Stimulated activated CD4-positive, alpha-beta T cell treated with anti-CD3 and anti-CD28 coated beads, Interleukin-1b, Interleukin-23, amount 100 ng/mL, for 1 hour (primary cell): ENCODE measurements at places on chromosomes 13 and 19.
A peak's percentile ranks its signal among the peaks of the same experiment; 100 is the strongest.

DNA sequence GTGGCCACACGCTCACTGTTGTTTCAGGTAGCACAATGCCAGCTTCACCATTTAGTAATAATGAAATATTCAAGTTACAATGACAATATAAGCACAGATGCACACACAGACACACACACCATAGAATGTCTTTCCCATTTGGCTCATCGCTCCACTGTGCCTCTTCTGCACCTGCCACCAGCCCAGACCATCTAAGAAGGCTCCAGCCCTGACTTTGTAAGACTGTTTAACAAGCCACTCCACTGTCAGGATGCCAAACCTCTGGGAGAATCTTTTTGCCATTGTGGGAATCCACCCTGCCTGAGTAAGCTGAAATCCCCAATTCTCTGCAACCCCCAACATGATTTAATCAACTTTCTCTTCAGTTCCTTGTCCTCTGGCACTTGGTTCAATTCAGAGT is 60.6 kb downstream of the LHFPL6 start:
- DNase-seq = no peak

- no peak for DNase-seq
Measured at GRCh38 chr13:36395280-36395679, 37.0 kb upstream of the CCNA1 start.

DNA sequence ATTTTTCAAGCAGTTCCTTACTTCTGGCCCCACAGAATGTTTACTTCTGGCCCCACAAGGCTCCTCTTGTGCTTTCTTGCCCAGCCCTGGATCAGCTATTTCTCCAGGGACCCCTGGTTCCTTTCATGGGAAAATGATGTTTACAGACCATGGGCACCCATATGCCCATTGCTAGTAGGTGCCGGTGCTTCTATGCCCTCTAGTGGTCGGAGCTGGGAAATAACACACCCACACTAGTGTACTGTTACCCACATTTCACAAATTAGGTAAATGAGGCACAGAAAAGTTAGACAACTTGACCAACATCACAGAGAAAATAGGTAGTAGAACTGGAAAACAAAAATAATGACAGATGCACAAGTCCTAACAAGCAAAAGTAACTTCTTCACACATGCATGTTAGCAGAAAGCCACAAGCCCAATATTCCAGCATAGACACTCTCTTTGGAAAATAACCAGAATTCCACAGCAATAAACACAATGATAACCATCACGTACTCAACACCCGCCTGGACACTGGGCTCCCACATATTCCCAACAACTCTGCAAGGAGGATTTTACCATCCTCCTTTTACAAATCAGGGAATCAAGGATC is 1.3 kb upstream of the CEACAM6 start:
- peak; percentile 39 for DNase-seq

GRCh38 chr13:101624210-101624922 is 171.9 kb downstream of the ITGBL1 start:
- no peak for DNase-seq

- DNase-seq = no peak
Measured at GRCh38 chr19:32802840-32803239, 66.7 kb downstream of the SLC7A9 start.

DNA sequence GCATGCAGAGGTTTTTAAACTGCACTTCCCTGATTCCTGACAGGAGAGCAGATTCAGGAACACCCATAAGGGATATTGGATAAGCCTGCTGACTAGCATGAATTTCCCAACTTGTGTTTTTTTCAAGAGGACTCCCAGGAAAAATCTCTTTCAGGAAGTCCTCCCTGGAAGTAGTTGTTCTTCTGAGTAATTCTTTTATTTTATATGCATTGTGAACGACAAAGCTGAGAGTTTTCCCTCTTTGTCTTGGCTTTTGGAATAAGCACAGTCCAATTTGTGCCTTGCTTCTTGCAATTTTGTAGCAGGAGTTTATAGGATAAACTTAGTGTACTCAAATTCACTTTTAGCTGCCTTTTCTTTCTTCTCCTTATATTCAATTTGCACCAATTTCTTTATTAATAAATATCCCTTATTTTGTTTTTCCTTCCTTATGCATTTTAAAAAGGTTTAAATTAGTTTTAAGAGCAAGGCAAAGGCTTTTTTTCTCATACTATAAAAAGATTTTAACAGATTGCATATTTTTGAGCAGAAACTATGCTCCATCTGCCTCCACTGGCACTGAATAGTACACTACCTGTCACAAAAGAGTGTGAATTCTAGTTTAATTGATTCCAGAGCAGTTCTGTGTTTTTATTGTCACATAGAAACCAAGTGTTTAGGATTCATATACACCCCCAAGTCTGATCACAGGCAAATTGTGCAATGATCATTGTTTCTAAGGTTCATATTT is 543.3 kb upstream of the SPRY2 start:
- DNase-seq = no peak

GRCh38 chr19:31575846-31576335 is 226.7 kb upstream of the TSHZ3 start:
- DNase-seq = no peak

- no peak for DNase-seq
Measured at GRCh38 chr13:98519976-98520375, 56.9 kb downstream of the STK24 start.

GRCh38 chr19:48121909-48122371 is 11.3 kb upstream of the PLA2G4C start:
- no peak for DNase-seq

DNA sequence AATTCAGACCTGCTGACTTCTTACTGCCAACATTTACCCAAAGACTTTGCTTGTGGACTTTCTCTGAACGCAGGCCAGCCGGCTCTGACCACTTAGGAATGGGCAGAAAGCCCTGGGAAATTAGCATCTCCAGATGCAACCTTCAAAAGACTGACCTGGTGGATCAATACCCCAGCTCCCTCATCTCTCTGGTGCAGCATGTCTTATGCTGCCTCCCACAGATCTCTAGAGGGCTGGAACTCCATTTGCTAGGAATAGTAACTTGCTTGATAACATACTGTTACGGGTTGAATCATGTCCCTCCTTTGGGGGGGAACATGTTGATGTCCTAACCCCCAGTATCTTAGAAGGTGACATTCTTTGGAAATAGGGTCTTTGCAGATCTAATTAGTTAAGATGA is 12.9 kb upstream of the SLC25A41 start:
- DNase-seq = no peak

DNA sequence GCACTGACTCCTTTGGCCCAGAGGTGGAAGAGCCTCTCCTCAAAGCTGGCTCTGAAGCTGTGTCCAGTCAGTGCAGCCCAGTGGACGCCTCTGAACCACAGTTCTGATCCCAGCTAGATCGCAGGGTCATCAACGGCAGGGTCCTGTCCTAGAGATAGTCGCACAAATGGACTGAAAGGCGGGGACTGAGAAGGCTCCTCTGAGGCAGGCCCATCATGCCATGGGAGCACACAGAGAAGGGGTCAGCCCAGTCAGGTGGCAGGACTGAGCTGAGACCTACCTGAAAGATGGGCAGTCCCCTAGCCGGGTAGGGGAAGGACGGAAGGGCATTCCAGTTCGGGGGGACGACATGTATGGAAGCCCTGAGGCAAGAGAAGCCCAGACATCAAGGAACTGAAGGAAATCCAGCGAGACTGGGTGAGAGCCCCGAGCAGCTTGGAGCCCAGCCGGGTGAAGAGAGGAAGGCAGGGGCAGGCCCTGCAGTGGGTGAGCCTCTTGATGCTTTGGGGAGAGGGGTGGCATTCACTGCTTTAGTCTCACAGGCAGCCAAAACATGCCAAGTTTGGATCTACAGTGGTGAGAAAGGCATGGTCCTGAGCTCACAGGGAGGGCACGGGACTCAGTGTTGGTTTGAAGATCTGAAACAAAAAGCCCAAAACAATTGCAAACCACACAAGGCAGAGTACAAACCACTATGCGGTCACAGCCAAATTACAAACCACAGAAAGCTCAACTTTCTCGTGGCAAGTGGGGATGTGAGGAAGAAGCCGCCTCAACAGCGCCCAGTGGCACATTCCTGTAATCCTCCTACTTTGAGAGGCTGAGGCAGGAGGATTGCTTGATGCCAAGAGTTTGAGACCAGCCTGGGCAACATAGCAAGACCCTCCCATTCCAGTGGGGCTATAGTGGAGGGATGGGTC is 10.0 kb downstream of the CALM3 start:
- DNase-seq = no peak

GRCh38 chr19:34457446-34457845 is 24.1 kb upstream of the WTIP start:
- no peak for DNase-seq
